Activated naive CD8-positive, alpha-beta T cell treated with anti-CD3 and anti-CD28 coated beads, Interleukin-2, amount 50 U/mL, for 24 hours (primary cell): ENCODE measurements at places on chromosomes 12 and 14.

DNA sequence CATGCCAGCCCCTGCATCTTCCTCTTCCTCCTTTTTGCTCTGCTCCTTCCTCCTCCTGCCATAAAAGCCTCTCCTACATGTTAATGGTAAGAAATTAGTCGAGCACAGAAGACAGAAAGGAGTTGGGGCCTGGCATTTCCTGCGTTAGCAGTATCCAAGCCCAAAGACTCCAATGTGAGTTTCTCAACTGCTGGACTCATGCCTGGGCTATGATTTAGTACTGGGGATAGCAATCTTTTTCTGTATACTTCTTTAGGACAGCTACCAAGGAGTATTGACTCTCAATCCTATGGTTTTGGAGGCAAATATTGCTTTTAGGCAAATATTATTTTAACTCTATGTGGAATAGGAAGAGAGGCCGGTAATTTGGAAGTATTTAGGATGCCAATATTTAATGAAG lies 18.0 kb upstream of the SLC38A4 start:
- H3K4me1 ChIP-seq = no peaks in the 10 kb centered on the region
- peaks cover 10% of the 10 kb centered on the region for H3K27me3 ChIP-seq
- no peak overlapping the region for H3K27ac ChIP-seq
- no peak for DNase-seq
- no peak overlapping the region for H3K4me3 ChIP-seq

- H3K4me3 ChIP-seq = no peak overlapping the region
- no peak for DNase-seq
- H3K36me3 ChIP-seq = no peaks in the 10 kb centered on the region
- H3K4me1 ChIP-seq = peaks cover 47% of the 10 kb centered on the region
- H3K27me3 ChIP-seq = peaks cover 2% of the 10 kb centered on the region
These were observed 124.8 kb downstream of the ZFP36L1 start for GRCh38 chr14:68668028-68668427.

DNA sequence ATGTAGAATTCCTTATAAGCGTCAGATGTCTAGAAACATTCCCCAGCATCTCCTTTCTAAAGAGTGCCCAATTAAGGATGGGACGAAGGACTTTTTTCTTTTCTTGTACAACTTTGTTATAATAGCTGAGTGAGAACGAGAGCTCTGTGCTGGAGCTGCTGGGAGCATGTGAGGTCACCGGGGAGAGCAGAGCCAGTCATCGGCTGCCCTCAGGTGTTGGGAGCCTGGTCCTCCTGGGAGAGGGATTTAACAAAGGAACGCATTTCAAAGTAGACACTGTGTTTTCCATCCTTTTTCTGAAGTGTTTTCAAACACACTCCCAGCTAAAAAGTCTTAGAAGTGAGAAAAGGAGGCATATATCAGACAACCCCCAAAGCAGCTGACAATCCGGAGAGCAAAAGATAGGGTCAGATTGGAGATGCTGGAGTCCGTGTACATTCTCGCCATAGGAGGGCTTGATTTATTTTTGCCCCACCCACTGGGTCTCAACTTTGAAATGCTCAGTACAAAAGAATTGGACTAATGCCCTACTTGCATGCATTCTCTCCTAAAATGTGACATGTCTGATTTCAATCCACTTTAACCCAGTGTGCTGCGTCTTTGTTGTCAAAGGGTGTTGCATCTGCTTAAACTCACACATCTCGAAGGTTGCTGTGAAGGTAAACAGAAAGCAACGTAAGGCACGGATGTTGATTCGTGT lies 50.8 kb upstream of the PIWIL1 start:
- no peak overlapping the region for H3K4me3 ChIP-seq
- no peak for DNase-seq
- H3K36me3 ChIP-seq = no peaks in the 10 kb centered on the region
- H3K27me3 ChIP-seq = peaks cover 9% of the 10 kb centered on the region
- no peak overlapping the region for H3K27ac ChIP-seq

DNA sequence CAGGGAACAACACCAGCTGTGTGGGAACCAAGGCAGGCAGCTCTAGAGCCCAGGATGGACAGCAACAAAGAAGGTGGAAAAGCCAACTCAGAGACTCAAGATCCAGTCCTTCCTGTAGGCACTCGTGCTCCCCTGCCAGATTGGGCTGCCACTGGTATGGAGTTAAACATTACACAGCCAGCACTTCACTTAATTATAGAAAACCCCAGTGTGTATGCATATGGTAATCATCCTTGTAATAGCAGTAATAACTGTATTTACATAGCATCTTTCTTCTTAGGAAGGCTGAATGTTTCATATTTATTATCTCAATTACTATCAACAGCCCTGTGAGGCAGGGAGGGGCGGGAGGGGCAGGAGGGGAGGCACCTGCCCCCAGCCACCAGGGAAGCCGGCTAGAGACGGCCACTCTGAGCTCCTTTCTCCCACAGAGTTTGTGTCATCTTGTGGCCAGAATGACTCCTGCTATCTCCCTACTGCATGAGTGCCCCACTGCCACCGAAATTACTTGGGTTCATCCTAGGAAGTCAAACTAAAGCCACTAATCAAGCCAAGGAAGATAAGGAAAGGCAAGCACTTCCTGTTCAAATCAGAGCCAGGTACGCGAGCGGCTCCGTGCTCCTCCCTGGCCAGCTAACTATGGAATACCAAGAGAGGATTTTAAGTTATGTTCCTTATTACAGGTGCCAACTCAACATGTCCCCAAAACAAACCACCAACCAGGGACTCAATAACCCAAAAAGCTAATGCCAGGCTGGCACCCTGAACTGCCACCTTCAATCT lies 15.7 kb upstream of the RAB35 start:
- H3K27me3 ChIP-seq = no peaks in the 10 kb centered on the region
- peaks cover 16% of the 10 kb centered on the region for H3K4me1 ChIP-seq
- no peak for DNase-seq

GRCh38 chr14:30998100-30998706 lies 27.2 kb upstream of the AP4S1 start:
- H3K36me3 ChIP-seq = peaks cover 35% of the 10 kb centered on the region
- no peak overlapping the region for H3K27ac ChIP-seq
- H3K4me3 ChIP-seq = no peak overlapping the region
- H3K4me1 ChIP-seq = peaks cover 41% of the 10 kb centered on the region
- no peaks in the 10 kb centered on the region for H3K27me3 ChIP-seq

- no peak overlapping the region for H3K4me3 ChIP-seq
- H3K36me3 ChIP-seq = no peaks in the 10 kb centered on the region
- DNase-seq = no peak
- peaks cover 10% of the 10 kb centered on the region for H3K4me1 ChIP-seq
- peaks cover 7% of the 10 kb centered on the region for H3K27me3 ChIP-seq
These were observed 2.5 kb downstream of the ZBTB42 start for GRCh38 chr14:104803280-104803911.
